ENCODE measurements at places on chromosomes 4 and X.
A peak's percentile ranks its signal among the peaks of the same experiment; 100 is the strongest.

DNA sequence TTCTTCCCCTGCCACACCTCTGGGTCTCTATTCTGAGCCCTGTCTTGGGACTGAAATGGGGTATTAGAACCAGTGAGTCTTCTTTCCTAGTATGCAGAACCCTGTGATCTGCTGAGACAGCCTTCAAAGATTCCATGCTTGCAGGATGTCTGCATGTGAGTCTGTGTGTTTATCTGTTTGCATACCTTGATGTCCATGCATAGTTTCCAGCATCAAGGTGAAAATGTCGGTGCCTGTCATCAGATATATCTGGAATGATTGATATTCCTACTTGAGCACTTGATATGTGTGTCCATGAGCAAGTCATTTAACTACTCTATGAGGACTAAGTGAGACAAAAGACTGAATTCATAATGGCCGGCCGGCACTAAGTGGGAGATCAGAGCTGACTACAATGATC is 117.0 kb upstream of the HS3ST1 start:
- no peak for DNase-seq

DNA sequence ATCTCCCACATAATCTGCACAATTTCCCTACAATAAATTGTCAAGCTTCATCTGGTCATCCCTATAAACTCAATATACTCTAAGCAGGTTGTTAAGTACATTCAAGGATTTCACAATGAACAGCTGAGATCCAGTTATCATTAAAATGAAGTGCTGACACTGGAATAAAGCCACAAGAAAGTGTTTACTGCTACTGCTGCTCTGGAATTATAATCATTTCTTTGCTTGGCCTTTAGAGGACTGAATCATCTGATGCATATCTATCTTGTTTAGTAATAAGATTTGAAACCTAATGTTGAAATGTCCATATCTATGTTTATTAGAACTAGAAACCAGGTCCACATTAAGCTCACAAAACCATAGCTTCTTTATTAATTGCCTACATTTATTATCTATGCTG is 338.6 kb upstream of the ZFP42 start:
- DNase-seq: peak; percentile 20

DNA sequence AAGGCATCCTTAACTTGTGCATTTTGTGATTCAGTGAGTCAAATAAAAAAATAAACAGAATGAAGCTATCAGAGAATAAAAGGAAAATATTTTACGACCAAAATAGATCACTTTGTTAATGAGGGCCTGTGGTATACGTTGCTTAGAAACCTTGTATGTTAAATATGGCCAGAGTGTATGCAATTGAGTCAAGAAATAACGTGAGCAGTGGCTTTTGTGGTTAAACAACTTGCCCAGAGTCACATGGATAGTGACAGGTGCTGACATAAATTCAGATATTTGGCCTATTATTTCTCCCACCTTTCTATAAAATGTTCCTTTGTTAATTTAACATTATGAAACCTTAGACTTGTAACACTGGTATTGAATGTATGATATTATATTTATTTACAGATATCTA is 393.4 kb downstream of the PABPC4L start:
- DNase-seq: no peak

- no peak for DNase-seq
Measured at GRCh38 chrX:84064164-84064563, 123.8 kb downstream of the RPS6KA6 start.
